D721Med (cell line): ENCODE measurements at places on chromosomes 6 and 20.

GRCh38 chr6:28974505-28974904 is 30.6 kb downstream of the ZNF311 start:
- DNase-seq: no peak

GRCh38 chr20:40197691-40198090 is 491.3 kb downstream of the MAFB start:
- DNase-seq: no peak

DNA sequence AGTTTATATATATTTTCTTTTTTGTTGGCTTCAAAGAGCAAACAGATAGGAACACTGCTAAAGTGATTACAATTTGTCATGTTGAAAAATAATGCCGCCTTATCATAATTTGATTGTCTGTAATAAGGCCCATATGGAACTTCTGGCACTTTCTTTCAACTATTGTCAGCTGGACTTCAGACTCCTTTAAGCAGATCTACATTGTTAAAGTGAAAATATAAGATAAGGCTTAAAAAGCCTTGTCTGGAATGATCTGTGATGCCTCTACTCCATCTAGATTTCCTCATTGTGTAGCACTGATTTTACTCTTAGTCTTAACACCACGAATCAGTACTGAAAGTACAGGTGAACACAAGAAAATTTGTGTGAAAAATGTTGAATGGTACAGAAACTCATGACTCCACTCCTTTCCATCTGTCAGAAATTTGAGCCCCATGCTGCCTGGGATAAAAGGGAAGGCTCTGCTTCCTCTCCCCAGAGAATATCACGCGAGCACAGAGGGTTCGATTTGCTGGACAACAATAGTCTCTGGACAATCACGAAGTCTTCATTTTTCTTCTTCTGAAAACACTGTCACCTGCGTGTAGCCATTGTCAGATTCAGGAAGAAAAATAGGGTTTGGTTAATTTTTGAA is 56.0 kb downstream of the BCAS1 start:
- DNase-seq: no peak

- no peak for DNase-seq
These were observed 10.2 kb downstream of the CHMP4B start for GRCh38 chr20:33821270-33821836.

DNA sequence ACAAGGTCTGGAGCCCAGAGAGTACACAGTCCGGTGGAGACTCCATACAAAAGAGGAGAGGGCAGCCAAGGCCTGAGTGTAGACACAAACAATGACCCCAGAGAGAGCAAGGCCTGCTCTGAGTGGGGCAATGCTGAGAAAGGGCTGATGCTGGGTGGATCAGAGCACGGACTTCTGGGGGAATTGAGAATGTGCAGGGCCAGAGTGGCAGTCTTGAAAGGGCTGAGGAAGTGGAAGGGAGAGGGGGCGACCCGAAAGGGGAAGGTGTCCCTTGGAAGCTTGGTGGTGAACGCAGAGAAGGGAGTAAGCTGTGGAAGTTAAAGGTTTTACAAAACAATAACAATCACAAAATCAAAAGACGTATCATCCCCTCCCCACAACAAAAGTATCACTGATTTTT is 12.0 kb upstream of the GRM4 start:
- no peak for DNase-seq

DNA sequence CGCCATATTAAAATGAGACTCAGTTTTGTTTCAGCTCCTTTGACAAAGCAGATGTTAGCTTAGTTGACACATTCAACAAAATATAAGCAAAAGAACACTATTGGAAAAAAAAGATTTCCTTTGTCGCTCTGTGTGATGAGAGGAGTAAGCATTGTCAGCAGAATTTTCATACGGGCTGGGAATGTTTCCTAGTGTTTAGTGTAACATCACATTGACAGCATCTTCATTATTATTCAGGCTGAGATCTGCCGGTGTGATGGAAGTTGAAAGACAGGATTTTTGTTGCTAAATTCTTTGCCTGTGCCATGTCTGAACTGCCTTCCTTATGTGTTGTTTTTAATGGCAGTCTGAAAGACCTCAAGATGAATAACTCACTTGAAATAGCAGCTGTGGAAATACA is 49.1 kb downstream of the GRM1 start:
- no peak for DNase-seq

DNA sequence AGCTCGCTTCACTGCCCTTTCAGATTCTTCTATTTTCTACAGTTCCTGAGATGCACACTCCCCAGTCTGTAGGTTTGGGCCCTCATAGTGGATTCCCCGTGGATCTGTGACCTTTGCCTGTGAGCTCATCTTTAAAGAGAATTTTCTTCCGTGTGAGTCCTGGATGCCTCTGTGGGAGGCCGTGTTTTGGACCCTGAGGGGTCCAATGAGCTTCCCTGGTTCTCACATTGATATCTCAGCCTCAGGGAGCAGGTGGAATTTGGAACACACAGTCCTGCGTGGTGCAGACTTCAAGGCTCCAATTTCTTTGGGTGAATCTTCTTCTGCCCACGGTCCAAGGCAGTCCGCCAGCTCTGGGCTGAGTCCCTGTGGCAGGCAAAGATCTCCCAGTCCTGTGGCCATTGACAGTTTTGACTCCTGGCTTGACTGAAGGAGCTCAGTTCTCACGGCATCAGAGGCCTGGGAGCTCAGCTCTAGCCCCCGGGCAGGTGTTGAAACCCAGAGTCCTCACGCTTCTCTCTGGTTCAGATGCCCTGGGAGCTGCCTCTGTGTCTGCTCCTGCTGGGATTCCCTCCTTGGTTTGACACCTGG is 61.0 kb downstream of the PSMG4 start:
- DNase-seq: no peak

DNA sequence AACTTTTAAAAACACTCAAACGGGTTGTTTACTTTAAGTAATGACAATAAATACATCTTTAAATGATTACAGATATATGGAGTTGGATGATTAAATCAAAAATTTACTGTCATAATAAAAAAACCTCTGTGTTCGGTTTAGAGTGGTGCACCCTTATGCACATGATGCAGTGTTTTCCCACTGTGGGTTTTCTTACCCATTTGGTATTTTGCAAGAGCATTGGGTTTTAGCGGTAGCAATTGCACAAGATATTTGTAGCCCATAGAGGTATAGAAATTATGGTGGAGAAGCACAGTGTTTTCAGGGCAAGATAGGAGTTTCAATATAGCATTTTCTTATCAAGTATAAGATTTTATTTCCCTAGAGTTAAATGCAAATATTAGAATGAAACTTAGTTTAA is 410.8 kb upstream of the PLCB4 start:
- no peak for DNase-seq

DNA sequence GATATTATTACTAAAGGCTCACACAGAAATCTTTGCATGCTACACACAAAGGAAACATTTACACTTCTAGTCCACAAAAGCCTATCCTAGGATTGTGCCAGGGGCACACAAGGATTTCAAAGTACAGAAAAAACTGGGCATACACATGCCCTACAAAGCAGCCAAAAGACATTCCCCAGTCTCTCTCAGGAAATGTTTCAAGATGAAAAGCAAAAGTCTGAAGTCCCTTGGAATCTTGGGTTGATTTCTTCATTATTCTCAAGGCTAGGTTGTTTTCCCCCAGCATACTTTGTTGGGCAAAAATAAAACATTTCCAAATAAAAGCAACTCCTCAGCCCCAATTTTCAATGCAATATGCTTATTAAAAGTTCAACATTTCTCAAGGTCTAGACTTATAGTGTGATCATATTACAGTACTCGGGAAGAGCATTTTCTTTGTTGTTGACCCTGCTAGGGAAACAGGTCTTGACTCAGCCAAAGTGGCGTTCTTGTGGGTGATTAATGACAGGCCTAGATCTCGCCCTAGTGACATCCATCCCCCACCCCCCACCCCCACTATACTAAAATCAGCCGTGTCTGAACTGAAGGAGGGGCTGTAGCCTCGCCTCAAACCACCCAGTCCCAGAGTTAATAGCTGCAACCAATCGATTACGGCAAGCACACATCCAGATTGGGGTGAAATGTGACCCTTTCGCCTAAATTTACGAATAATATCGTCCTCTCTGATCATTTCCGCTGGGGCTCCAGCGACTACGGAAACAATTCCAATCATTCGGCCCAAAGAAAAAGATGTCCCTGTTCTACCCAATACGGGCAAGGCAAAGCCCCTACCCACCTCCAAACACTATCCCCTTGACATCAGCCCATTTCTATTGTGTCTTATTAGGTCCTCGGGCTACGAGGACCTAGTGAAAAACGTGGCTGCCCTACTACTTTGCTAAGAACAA is 1.4 kb downstream of the AKIRIN2 start:
- no peak for DNase-seq

GRCh38 chr6:19603721-19604120 is 233.4 kb upstream of the ID4 start:
- DNase-seq: no peak

GRCh38 chr6:151216804-151217203 is 23.0 kb upstream of the AKAP12 start:
- DNase-seq: no peak

- DNase-seq: no peak
These were observed 12.5 kb downstream of the CST7 start for GRCh38 chr20:24961384-24962181.

DNA sequence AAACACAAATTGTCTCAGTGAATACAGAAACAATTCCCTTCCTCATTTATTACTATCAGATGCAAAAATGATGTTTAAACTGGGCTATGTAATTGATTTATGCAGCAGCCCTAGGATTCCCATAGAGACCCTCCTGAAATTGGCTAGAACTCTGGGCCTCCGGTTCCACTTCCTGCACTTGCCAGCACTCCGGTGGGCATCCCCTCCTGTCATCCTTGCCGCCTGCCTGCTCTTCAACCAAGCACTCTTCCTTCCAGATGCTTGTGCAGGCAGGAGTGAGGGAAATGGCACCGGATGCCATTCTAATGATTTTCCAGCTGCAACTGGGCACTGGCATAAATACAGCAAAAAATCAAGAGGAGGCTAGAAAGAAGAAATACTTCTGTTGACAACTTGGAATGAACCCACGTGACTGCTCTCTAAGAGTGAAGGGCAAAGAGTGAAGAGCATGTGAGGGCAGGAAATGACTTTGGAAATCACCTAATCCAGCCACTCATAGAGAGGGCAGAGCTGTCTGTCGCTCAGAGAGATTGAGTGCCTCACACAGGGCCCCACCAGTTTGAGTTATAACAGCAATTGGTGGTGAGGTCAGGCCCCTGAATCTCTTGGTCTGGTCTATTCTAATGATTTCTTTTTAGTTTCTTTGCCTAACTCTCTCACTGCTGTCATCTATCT is 3.7 kb upstream of the NEDD9 start:
- no peak for DNase-seq

DNA sequence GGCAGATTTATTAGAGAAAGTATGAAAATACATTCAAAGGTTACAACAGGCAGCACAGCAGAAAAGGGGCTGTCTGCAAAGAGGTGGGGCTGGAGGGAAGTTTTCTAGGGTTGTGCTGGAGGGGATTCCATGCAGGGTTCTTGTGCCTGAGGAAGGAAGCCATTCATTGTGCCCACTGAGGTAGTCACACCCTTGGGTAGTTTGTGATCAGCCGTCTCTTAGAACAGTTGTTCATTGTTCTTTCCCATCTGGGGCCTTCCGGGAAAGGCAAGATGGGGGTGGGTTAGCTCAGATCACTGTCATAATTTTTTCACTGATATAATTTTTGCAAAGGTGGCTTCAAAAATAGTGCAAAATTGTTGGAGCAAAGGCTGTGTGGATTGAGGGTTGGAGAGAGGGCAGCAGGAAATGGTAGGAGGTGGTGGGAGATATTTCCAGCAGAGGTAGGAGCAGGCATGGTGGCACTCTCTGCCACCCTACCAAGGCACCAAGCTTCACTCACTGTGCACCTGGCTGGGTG is 80.5 kb upstream of the GPR6 start:
- DNase-seq: no peak

GRCh38 chr6:170052991-170053821 is 237.7 kb downstream of the DLL1 start:
- no peak for DNase-seq

DNA sequence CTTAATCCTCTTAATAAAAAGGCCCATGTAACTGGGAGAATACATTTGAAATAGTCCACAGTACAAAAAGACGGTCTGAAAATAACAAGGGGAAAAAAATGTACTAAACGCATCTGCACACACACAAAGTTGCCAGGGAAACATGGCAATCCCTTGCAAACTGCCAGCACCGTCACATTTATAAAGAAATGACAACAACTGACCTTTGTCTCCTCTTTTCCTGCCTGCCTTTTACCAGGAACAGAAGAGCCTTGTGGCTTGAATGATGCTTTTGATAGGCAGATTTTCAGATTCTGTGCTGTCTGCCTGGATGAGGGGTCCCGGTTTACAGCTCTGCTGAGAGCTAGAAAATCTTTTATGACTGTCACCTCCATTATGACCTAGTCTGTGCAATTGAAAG is 308.6 kb upstream of the ZFP64 start:
- no peak for DNase-seq

DNA sequence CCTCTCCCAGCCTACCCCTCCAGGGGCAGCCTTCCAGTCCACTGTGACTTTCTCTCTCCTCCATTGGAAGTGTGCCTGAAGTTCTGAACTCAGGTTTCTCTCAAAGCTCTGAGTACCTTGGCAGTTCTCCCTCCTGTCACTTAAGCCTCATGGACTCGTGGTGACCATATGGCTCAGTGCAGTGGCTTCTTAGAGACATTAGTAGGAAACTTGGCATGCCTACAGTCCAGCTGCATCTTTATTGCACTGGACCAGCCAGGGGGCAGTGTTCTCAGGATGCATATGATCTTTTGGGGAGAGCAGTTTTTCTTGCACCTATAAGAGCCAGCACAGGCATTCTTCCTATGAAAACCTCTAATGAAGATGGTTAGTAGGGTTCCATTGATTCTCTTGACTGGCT is 47.5 kb upstream of the KCNK16 start:
- DNase-seq: no peak

- no peak for DNase-seq
These were observed 93.6 kb downstream of the STXBP5 start for GRCh38 chr6:147297663-147298316.

GRCh38 chr20:52867305-52867704 is 104.9 kb upstream of the TSHZ2 start:
- no peak for DNase-seq

DNA sequence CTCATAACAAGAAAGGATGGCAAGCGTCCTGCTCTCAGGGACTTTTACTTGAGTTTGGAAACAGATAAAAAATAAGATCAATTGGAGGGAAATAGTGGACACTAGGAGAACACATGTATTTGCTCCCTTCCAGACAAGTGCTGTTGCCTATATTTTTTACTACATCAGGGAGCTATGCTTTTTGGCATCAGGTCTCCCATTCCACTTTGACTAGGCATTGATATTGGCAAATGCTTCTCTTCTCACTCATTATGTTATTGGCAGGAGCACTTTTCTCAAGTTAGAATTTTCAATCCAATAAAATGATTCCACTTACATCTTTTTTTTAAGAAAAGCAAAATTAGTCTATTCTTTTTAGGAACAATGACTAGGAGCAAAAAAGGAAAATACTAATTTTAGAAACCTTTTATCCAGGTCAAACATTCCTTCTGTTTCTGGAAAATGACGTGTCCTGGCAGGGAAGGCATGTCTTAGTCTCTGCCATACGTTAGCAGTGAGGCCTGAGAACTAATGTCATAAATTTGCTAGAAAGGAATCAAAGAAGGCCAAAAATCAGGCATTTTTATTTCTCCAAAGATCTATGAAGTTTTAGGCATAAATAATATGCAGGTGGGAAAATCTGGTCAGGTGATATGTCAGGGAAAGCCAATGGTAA is 21.4 kb downstream of the BCAS1 start:
- no peak for DNase-seq

GRCh38 chr6:86963352-86963751 is 26.0 kb downstream of the HTR1E start:
- no peak for DNase-seq
